Fibroblast of lung (primary cell): ENCODE measurements at places on chromosomes 12 and 14. TPM values are rescaled to one million over a fixed set of nuclear protein-coding genes. Genes with fewer than 3 reads are reported as not detected.

- DNase-seq: no peak
Measured at GRCh38 chr14:22821193-22822015, 6.2 kb upstream of the SLC7A7 start.

DNA sequence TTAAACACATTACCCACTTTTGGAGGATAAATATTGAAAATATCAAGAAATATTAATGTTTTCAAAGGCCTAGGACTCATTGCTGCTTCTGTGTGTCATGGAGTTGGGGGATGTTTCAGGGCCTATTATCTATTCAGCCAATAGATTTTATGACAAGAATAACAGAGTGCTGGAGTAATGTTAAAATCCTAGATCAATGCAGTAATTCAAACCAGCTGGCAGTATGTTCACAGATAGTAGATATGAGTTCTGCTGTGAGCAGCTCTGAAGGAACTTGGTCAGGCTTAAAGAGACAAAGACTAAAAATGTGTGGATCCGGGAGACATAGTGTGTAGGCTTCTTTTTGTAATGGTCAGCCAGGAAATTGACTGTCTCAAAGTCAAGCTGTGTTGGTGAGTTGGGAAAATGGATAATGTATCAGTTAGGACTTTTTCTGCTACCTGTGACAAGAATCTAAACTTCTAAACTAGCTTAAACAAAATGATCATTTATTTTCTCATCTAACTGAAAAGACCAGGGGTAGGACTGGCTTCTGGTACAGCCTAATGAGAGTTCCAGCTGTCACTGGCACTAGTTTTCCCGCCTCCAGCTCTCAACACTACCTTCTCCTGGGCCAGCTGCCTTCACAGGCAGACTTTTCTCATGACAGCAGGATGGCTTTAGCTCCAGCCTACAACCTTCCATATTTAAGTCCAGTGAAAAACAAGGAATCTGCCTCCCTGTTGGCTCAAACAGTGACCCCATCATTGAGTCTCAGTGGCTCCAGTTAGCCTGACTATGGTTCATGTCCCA lies 16.3 kb upstream of the POLR3B start:
- no peak for DNase-seq

GRCh38 chr14:91253795-91254323 lies 9.4 kb upstream of the GPR68 start:
- no peak for DNase-seq

- DNase-seq: no peak
Measured at GRCh38 chr14:77763978-77764377, 3.0 kb upstream of the SNW1 start.

Gene POC1B
- 16.7 and 18.0 TPM in 2 replicates for total RNA-seq

Gene KRT6B
- total RNA-seq: not detected in 2 replicates

DNA sequence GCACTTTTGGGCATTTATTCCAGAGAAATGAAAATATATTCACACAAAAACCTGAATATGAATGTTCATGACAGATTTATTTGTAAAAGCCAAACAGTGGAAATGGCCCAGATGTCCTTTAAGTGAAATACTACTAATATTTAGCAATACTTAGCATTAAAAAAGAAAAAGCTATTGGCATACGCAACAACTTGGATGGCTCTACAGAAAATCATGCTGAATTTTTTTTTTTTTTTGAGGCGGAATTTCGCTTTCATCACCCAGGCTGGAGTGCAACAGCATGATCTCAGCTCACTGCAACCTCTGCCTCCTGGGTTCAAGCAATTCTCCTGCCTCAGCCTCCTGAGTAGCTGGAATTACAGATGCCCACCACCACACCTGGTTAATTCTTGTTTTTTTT lies 24.1 kb downstream of the FGD6 start:
- DNase-seq: no peak
